ENCODE measurements at places on chromosomes 6 and 20.

DNA sequence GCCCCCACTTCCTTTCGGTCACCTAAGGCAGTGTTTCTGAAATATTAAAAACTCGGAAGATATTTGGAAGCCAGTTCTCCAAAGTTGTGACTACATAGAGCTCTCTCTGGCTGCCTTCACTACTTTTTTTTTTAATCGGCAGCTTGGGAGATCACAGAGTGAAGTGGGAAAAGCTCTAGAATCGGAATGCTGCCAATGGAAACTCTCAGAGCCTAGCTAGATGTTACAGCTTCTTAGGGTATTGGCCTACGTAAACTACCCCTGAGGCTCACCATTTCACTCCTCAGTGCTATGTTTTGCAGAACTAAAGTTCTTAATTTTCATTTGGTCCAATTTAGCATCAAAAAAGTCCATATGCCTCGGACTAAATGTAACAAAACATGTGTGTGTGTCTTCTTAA, 14.5 kb downstream of the SERPINB1 start:
- DNase-seq: no peak

- no peak for DNase-seq
These were observed 23.3 kb downstream of the EDN1 start for GRCh38 chr6:12313306-12313991.

- peak; percentile 61 for DNase-seq
These were observed 769 bp upstream of the TRPC4AP start for GRCh38 chr20:35093267-35093884.

DNA sequence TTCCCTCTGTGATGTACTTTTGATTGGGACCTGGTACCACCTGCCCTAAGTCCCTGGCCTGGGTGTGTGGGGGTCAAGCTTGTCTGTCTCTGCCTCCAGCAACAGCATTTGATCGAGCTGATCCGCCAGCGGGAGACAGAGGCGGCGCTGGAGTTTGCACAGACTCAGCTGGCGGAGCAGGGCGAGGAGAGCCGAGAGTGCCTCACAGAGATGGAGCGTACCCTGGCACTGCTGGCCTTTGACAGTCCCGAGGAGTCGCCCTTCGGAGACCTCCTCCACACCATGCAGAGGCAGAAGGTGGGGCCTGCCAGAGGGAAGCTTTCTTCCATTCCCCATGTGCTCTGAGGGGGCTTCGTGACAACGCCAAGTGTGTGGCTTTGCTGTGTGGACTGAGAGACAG, 5.4 kb downstream of the GID8 start:
- no peak for DNase-seq

DNA sequence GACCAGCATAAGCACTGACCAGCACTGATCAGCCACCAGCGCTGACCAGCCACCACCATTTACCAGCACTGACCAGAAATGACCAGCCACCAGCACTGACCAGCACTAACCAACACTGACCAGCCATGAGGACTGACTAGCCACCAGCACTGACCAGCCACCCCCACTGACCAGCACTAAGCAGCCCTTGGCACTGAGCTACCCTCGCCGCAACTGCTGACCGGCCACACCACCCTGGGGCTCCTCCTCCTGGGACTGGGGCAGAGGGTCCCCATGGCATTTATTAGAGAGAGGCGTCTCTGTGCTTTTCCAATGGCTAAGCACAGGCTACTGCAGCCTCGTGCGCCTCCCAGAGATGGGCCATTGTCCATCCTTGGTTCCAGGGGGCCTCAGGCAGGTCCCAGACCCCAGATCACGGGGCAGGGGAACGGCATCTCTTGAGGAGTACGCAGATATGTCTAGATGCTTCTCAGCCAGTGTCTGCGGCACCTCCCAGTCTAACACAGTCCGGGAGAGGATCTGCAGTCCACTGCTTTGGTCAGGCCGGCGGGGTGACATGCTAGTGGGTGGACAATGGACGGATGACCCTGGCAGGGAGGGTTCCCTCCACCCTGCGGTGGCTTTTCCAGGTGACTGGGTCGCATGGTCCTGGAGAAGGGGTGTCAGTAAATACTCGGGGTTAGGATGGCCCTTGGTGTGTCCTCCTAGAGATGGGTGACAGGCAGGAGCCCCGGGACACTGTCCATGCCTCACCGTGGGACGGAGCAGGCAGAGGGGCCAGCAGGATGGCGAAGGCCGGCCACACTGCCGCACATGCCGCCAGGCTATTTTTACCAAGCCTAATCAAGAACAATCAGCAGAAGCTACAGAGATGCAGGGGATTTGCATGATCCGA, 168.0 kb downstream of the TAF4 start:
- no peak for DNase-seq

GRCh38 chr6:169828176-169828575, 76.8 kb downstream of the ERMARD start:
- no peak for DNase-seq

DNA sequence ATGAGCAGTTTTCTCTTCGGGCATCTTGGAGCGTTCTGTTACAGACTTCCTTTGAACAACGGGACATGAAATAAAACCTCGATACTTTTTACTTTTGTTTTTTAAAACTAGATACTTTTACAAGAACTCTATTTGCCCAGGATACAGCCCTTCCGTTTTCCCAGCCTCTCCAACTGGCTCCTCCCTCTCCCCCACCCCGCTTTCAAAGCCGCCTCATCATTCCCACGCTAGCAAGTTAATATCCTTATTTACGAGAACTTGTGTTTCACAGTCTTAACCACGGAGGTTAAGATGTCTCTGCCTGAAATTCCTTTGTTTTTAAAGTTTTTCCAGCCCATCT, 241 bp upstream of the CFAP206 start:
- DNase-seq: peak; percentile 52

GRCh38 chr6:72748759-72749158, 126.9 kb downstream of the KCNQ5 start:
- no peak for DNase-seq

GRCh38 chr20:2991532-2991931, 51.9 kb upstream of the GNRH2 start:
- no peak for DNase-seq

DNA sequence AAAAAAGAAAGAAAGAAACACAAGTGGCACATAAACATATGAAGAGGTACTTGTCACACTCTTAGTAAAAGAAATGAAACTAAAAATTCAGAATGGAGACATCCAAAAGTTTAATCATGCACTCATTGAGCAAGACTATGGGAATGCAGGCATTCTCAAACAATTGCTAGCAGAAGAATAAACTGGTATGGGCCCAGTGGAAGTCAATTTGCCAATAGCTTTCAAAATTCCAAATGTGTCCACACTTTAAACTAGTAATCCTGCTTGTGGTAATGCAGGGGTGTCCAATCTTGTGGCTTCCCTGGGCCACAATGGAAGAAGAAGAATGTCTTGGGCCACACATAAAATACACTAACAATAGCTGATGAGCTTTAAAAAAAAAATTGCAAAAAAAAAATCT, 97.4 kb downstream of the EPB41L2 start:
- peak; percentile 4 for DNase-seq

DNA sequence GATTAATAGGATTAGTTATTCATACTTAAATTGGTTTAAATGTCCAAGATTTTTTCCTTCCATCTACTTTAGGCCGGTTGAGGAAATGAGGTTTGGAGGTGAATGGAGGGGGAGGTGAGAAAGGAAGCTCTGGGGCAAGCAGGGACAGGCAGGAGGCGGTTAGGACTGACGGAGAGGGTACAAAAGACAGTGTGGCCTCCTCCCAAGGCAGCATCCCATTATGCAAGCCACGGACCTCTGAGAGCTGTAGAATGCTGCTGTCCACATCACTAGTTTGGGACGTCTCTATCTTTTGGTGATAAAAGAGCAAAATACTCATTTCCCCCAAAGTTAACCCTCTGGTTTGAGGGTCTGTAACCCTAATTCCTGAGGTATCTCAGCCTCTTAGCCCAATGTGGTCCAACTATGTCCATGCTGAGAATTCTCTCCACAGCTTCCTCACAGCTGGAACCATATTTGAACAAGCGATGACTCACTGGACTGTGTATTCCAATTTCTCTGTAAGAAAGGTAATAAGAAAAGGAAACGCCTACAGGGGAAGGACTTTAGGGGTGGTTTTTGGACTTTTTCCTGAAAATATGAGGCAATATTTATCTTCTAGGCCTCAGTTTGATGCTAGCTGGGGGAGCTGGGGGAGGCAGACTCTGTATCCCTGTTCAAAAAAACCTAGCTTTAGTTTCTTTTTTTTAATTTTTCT, 172.2 kb downstream of the TFAP2B start:
- DNase-seq: no peak

GRCh38 chr6:32785781-32786533, 22.6 kb upstream of the HLA-DQB2 start:
- peak; percentile 87 for DNase-seq

- no peak for DNase-seq
These were observed 40.5 kb downstream of the FAM110A start for GRCh38 chr20:873875-874607.

- DNase-seq: peak; percentile 92
These were observed 13.8 kb downstream of the RNASET2 start for GRCh38 chr6:166942393-166943168.

DNA sequence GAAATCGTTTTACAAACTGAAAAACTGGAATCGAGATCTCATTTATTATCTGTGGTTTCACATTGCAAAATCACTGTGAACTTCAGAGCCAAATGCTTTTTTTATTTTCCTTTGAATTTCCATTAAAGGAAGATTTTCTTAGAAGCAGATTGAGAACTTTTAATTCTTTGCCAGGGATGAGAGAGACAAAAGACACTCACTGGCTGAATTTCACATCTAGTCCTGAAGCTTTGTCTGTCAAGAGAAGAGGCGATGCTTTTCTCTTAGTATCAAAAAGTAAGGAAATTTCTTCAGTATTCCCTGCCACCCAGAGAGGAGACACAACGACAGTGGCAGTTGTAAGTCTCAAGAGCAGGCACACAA, 141.8 kb downstream of the TMEM200A start:
- DNase-seq: no peak

DNA sequence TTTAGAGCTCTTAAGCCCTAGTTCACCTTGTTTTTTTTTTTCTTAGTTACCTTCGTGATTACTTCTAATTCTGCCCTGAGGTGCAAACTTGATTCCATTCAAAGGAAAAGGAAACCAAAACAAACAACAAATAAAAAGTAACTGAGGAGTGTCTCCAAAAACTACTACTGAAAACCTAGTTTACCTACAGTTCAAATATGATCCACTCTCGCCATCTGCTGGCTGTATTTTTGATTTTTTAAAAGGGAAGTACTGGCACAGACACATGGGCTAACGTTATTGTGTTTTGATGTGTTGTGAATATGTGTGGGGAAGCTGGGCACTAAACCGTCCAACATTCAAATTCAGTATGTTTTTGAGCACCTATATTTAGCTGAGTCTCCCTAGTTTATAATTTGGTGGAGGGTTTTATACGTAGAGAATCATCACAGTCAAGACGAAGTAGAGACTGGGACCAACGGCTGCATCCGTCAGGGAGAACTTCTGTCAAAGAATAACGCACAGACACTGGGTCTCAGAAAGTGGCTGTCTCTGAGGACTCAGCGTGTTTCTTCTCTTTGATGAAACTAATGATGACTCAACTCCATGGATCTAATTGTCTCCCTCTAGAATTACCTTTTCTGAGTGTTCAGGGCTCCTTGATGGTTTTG, 373.5 kb upstream of the BTBD3 start:
- DNase-seq: peak; percentile 64

- DNase-seq: no peak
These were observed 87.8 kb upstream of the TIAM2 start for GRCh38 chr6:154907291-154907690.

DNA sequence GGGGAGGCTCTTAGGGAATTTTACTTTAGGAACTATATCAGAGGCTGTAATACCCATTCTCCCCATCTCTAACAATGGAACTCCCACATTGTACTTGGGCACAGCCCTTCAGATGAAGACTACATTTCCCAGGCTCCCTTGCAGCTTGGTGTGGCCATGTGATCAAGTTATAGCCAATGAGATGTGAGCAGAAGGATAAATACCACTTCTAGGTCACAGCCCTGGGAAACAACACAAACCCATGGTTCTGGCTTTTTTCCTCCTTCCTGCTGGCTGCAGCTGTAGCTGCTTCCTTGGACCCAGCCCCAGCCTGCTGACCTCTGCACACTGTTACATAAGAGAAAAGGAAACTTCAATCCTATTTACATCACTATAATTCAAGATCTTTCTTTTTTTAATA, 445.9 kb upstream of the JARID2 start:
- DNase-seq: peak; percentile 87

GRCh38 chr6:85364344-85364743, 85.5 kb upstream of the NT5E start:
- DNase-seq: no peak

- DNase-seq: no peak
These were observed 114.6 kb downstream of the SOBP start for GRCh38 chr6:107604549-107604948.

DNA sequence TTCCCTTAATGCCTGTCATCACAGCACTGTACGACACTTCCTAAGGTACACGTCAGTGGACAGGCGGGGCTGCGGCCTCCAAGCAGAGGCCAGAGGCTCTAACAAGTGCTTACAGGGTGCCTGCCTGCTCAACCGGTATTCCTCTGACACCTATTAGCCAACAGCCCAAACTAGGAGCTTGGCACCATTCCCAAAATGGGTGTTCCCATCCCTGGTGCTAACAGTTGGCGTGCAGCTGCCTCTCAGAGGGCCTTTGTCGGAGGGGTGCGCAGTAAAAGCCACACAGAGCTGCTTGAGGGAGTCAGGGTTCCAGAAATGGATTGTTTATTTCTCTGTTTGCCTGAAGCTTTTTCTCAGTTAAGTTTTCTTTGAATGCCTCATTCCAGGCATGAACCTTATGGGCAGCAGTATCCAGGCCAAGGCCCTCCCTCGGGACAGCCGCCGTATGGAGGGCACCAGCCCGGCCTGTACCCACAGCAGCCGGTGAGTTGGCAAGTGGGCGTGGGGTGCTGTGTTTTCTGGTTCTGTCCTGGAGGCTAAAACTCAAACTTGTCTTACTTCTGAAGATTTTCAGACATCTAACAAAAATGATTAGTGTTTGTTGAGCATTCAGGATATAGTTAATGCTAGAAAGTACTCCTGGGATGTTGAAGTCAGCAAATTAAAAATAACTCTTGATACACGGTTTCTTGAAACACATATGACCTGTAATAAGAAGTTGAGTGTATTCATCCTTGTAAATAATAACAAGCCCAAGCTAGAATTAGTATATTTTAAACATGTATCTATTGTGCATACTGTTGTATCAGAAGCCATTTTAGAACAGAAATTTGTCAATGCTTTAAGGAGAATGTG, 124.7 kb downstream of the TMEM242 start:
- DNase-seq: no peak

GRCh38 chr6:118712969-118713368, 61.6 kb upstream of the CEP85L start:
- no peak for DNase-seq

GRCh38 chr20:37852666-37853065, 50.3 kb upstream of the VSTM2L start:
- DNase-seq: no peak

All from suppressor macrophage treated with lipopolysaccharide for 1 hour (primary cell).